ENCODE measurements at places on chromosomes 12 and 14. TPM values are rescaled to one million over a fixed set of nuclear protein-coding genes. Genes with fewer than 3 reads are reported as not detected.

NFE2 gene
- not detected for total RNA-seq

COX8C gene
- total RNA-seq: not detected

ERP27 gene
- total RNA-seq: not detected

- DNase-seq: no peak
Observed at GRCh38 chr12:79423560-79423959, 267.2 kb downstream of the PAWR start.

GRCh38 chr14:103931422-103931821, 3.2 kb downstream of the TDRD9 start:
- DNase-seq: no peak

POLE gene
- total RNA-seq: 45.7 TPM

ABHD12B gene
- not detected for total RNA-seq

MOK gene
- 15.0 TPM for total RNA-seq

- DNase-seq: no peak
Observed at GRCh38 chr14:59103396-59103795, 85.1 kb upstream of the DAAM1 start.

DNA sequence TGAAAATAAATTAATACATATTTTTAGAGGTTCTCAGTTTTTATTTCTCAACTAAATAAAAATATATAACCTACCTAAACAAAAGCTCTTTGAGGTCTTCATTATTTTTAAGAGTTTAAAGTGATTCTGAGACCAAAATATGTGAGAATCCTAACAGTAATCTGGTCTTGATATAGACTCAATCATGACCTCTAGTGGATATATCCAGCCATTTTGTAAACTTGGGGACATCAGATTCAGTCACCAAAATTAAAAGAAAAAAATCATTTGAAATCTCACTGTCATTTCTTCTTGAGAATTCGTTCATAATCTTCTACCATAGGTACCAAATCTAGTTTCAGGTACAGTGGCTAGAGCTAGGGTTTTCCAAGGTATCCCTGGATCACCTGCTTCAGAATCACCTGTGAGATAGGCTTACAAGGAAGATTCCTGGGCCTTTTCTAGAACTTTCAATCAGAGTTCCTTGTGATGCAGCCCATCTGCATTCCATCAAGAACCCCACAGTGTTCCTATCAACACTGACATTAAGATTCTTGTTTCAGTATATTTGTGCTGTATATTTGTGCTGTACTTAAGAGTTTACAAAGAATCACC, 214.9 kb downstream of the ADAMTS20 start:
- DNase-seq: no peak

RNASE9 gene
- total RNA-seq: not detected

DNA sequence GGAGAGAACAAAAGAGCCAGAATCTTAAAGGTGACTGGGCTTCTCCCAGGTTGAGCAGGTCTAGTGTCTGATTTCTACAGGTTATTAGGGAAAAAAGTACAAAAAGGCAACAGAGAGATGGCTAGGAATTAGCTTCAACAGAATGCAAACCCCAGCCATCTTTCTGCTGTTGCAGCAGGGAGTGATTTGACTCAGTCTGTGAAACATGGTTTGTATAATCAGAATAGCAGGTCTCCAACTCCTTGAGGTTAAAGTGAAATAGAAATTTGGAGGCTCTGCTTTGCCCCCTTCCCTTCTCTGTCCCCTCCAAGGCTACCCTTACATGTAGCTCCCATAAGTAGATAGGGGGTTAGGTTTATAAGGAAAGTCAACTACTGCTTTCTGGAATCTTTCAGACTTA, 105.8 kb downstream of the AKAP6 start:
- DNase-seq: no peak
